ENCODE measurements at places on chromosomes 12 and 14. TPM values are rescaled to one million over a fixed set of nuclear protein-coding genes. Genes with fewer than 3 reads are reported as not detected.

DNA sequence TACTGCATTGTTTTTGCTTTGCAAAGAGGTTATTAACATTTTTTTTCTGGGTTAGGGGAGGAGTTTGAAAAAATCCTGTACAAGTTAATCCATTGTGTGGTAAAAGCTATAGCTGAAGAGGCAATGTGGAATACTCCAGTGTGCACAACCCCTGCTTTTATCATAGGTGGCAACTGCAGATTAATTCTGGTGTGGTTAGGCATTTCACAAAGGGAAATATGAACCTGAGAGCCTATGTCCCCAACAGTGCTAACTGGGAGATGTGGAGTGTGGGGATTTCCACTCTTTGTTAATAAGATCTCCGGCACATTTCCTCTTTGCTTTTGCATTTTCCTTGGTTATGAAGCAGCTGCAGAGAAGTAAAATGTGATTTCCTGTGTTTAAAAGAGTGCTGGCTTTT is 33.6 kb downstream of the PRORP start:
- DNase-seq = no peak

Gene TRHDE
- total RNA-seq = not detected

DNA sequence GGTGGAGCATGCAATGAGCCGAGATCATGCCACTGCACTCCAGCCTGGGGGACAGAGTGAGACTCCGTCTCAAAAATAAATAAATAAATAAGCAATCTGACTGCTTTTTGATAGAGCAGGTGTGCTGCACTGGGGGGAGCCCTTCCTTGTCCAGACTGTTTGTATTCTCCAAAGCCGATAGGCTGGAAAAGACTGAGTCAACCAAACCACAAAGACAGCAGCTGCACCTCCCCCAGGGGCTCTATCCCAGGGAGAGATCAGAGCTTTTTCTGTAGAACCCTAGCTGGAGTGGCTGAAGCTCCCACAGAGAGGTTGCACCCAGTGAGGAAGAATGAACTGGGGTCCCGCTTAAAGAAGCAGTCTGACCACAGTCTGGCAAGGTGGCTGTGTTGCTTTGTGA is 45.8 kb upstream of the LALBA start:
- no peak for DNase-seq

GRCh38 chr12:12885096-12885792 is 6.1 kb upstream of the GPRC5A start:
- no peak for DNase-seq

- DNase-seq = no peak
Observed at GRCh38 chr12:130463818-130464670, 126.4 kb downstream of the PIWIL1 start.

DNA sequence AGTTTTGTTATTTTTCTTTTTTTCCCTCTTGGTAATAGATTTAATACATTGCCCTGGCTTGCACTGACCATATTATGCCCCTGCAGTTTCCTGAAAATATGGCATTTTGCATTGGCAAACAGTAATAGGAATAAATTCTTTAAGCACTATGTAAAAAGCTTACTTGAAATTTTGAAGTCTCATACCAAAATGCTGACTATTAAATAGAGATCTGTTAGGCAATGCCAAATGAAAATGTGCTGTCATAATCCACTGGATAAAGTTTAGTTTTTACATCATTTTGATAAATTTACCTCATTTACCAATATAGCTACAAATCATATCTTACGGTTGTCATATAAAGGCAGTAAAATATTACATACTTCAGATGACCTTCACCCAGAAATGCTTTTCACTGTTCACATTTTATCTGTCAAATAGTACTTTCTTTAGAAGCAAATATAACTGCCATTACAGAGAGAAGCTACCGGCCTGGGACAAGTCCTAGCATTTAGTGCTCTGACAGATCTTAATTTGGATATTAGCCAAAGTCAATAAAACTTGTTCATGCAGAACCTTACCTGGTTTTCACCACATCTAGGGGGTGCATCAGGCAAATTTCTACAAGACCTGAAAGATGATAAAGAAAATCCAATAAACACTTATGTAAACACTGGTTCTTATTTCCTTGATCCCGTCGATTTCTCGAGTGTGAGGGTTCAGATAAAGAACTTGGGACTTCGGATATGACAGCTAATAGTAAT is 212.9 kb downstream of the PAX9 start:
- DNase-seq = no peak

Gene MGP
- total RNA-seq = not detected

DNA sequence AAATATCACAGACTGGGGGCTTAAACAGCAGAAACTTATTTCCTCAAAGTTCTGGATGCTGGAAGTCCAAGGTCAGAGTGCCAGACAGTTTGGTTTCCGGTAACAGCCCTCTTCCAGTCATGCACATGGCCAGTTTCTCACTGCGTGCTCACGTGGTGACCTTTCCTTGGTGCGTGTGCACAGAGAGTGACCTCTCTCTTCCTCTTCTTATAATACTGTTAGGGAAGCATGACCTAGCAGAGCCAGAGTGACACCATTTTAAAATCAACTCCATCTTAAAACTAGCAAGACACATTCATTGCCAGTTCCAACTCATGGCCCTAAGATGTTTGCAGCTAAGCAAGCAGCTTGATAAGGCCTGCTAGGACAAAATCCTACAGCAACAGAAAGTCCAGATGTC is 221.5 kb upstream of the DAAM1 start:
- no peak for DNase-seq

GRCh38 chr12:131834798-131835615 is 6.8 kb downstream of the MMP17 start:
- no peak for DNase-seq

GRCh38 chr14:98950353-98950895 is 321.6 kb downstream of the BCL11B start:
- no peak for DNase-seq

GRCh38 chr12:107349008-107349747 is 255.8 kb upstream of the CRY1 start:
- no peak for DNase-seq

DNA sequence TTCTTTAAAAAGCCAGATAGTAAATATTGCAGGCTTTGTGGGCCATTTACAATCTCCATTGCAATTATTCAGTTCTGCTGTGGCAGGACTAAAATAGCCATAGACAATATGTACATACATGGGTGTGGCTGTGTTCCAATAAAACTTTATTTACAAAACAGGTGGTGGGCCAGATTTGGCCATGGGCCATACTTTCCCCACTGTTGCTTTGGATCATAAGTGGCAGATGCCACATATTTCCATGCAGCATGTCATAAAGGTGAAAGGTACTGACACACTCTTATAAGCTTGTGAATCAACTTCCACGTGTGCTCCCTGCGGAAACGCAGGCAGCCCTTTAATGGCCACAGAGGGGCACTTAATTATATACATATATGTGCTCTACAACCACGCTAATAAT is 244.4 kb upstream of the FOXN3 start:
- no peak for DNase-seq

Gene RNFT2
- total RNA-seq = 14.4 TPM

- no peak for DNase-seq
Observed at GRCh38 chr14:99515301-99516155, 34.3 kb downstream of the CCNK start.

- no peak for DNase-seq
Observed at GRCh38 chr12:58435647-58436046, 484.7 kb downstream of the LRIG3 start.

Measured in activated T-helper 2 cell treated with anti-CD3 and anti-CD28 coated beads, Interferon-gamma antibody, Interleukin-2, Interleukin-4, amounts not matched to agents 10 μg/mL and 5 μg/mL and 100 μg/mL, durations not matched to agents 14 hours and 24 hours and 36 hours (primary cell).